Fibroblast of villous mesenchyme (primary cell): ENCODE measurements at places on chromosomes 12 and 14.

DNA sequence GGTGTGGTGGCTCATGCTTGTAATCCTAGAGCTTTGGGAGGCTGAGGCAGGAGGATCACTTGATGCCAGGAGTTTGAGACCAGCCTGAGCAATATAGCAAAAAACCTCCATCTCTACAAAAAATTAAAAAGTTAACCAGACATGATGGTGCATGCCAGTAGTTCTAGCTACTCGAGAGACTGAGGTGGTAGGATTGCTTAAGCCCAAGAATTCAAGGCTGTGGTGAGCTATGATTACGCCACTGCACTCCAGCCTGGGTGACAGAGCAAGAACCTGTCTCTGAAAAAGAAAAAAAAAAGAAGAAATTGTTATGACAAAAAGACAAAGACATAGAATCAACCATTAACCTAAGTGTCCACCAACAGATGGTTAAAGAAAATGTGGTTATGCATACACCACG, 2.1 kb upstream of the ATP23 start:
- peak; percentile 7 for DNase-seq

DNA sequence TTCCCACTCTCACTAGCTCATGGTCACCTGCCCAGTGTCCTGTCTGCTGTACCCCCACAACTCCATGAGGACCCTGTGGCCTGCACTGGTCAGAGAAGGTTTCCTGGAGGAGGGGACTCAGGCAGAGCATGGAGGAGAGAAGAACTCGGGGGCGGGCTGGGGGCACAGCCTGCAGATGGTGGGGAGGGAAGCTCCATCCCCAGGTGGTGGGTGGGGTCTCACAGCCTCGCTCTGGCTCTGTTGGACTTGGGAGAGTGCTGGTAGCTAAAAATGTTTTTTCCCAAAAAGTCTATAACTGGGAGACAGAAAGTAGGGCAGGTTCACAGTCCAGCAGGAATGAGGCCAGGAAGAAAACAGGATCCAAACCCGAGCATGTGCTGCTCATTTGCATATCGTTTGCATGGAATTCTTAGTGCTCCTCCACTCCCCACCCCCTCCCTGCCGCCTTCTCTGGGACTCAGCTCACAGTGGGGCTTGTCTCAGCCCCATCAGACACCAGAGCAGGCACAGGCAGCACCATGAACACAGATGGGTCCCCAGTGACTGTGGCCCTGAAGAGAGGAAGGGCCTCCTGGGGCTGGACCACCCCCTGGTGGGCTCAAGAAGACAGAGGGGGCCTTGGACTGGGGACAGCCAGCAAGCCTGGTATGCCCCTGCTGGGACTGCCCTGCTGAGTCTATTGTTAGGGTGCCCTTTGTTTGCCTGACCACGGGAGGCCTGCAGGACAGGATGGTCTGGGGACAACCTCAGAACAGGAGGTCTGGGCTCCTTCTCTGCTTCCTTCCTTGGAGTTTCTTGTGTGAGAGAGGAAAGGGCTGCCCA, 67.0 kb upstream of the SFSWAP start:
- no peak for DNase-seq

DNA sequence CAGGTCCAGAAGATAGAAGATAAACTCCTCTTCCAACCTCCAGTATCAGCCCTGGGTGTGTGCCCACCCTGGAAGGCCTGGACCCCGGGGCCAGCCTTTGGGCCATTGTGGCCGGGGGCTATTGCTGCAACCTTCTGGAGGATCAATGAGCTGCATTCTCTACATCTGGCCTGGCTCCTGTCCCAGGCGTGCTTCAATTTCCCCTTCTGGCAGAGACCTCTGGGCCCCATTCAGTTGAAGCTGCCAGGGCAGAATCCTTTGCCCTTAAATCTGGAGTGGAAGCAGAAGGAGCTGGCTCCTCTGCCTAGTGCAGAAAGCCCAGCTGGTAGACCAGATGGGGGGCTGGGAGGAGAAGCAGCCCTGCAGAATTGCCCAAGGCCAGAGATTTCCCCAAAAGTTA, 10.0 kb downstream of the NYNRIN start:
- DNase-seq: no peak

DNA sequence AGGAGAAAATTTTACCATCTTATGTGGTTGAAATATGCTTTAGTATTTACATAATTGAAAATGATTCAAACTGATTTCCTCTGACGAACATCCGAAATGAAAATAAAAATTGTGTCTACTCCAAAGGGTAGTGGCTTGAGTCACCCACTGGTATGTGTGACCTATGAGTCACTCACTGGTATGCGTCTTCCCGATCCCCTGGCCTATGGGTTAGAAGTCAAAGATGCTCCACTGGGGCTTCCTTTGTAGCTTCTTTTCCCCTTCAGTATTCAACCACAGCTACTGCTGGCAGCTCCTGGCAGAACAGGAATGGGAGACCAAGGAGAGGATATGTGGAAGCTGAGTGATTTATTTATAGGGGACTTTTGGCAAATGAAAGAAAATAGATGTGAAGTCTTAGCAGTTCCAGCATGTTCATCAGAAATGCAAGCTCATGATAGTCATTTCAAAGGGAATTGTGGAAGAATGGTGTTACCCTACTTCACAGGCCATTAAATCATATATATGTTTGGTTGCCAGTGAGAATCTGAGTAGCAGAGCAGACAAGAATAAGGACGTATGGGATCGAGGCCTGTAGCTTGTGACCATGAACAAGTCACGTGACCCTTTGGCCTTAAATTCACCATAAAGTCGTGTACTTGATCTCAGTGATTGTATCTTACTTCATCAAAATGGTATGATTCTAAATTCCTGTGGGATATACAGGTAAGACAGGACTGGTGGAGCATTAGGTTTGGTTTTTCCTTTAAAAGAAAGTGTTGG, 108.3 kb downstream of the CRADD start:
- peak; percentile 94 for DNase-seq

GRCh38 chr12:70221626-70222025, 21.6 kb upstream of the CNOT2 start:
- DNase-seq: no peak

DNA sequence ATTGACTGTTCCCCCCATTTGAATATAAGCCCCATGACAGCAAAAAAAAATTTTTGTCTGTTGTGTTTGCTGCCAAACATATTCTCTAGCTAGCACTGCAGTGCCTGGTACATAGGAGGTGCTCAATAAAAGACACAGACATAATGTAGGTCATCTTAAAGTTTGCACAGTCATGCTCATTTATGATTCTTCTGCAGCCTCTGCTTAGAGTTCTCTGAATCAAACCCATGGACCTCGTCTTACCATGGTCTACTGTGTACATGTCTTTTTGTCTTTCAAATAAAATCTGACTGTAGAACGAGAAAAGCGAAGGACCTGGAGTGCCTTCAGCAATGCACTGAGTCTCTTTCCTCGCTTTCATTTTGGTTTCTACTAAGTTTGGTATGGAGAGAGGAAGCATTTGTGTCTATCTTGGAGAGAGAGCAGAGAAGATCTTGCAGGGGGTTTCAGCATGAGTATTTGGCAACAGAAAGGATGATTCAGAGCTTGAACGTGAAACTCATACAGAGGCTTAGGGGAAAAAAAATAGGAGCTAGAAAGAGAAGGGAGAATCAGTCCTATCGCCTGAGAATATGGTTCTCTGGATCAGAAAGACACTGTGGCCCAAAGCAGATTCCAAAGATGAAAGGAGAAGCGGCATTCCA, 38.8 kb upstream of the TMCC3 start:
- DNase-seq: peak; percentile 82
